Esophagus squamous epithelium (tissue), 5 donors: ENCODE measurements at places on chromosomes 11 and 22.

DNA sequence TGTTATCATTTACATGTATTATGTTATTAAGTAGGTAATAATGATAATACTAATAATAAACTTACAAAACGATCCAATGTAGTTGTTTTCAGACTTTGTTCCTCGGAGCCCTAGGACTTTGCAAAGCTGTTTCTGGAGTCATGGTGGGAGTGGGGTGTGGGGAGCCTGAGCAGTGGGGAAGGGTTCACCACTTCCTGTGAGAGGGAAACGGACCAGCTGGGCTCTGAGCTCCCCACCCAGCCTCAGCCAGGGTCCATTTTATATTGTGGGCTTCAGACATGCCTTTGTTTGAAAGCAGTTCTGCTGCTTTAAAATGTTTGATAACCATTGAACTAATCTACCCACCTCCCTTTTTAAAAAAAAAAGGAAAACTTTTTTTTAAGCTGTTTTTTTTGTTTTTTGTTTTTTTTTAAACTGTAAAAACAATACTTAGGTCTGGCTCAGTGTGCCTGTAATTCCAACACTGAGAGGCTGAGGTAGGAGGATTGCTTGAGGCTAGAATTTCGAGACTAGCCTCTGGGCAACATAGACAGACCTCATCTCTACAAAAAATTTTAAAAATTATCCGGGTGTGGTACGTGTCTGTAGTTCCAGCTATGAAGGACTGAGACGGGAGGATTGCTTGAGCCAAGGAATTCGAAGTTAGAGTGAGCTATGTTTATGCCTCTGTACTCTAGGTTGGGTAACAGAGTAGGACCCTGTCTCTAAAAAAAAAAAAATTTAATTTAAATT lies 7.0 kb downstream of the SERPING1 start:
- DNase-seq: no peak

GRCh38 chr11:66281001-66281400 lies 3.0 kb downstream of the CNIH2 start:
- no peak for DNase-seq

GRCh38 chr11:1460396-1460985 lies 26.1 kb downstream of the MOB2 start:
- no peak for DNase-seq

DNA sequence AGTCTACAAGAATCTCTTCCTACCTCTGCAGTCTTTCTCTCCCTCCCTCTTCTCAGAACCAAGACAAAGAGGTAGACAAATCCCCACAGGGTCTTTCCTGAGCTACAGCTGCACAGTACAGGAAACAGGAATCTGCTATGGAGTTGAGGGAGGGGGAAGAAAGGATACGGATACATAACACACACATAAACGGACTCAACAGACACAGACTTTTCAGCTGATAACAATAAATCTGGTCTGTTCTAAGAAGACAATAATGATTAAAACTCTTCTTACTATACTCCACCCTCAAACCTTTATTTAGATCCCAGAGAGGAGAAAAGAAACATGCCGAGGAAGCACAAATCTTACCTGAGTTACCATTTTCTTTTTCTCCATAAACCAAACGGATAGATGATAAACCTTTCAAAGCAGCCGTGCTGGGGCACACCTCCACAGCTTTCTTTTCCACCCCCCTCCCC lies 122.2 kb downstream of the APOL5 start:
- DNase-seq: no peak

- DNase-seq: no peak
These were observed 201.6 kb upstream of the SORL1-AS1 start for GRCh38 chr11:121654259-121654842.

GRCh38 chr11:95378111-95378510 lies 147.1 kb upstream of the SESN3 start:
- no peak for DNase-seq

- no peak for DNase-seq
These were observed 529.4 kb downstream of the TBC1D22A start for GRCh38 chr22:47291565-47292495.
